Pulmonary artery endothelial cell (primary cell): ENCODE measurements at places on chromosomes 1 and 21. TPM values are rescaled to one million over a fixed set of nuclear protein-coding genes. Genes with fewer than 3 reads are reported as not detected.
A peak's percentile ranks its signal among the peaks of the same experiment; 100 is the strongest.

GRCh38 chr21:42887326-42887725 lies 5.8 kb upstream of the NDUFV3 start:
- no peak for DNase-seq

The LCE3E gene
- total RNA-seq = not detected in 2 replicates

DNA sequence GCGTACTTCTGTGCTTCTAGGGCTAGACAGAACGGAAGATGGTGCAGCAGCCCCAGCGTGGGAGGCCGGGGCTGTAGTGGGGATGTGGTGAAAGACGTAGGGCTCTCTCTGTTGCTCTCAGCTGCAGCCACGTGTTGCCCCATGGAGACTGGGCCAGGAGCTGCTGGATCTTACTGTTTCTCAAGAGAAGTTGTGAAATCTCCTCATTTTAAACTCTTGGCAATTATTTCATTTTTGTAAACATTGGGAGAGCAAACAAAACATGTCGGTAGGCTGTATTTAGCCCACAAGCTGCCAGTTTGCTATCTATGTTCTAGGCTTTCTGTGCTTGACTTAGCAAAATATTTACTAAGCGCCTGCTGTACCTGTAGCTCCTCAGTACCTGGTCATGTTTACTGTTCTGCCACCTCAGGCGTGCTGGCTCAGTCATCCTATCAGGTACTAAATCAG lies 15.9 kb upstream of the ELOA start:
- no peak for DNase-seq

- no peak for DNase-seq
Observed at GRCh38 chr1:192445241-192445640, 128.4 kb downstream of the RGS21 start.

The HPCA gene
- total RNA-seq = not detected in 2 replicates

The HCRTR1 gene
- total RNA-seq = 0.53 and 0.92 TPM in 2 replicates

- DNase-seq = no peak
Observed at GRCh38 chr1:209756615-209757445, 977 bp downstream of the TRAF3IP3 start.

The PDPN gene
- total RNA-seq = not detected in 2 replicates

GRCh38 chr1:234915924-234916675 lies 212.5 kb downstream of the TOMM20 start:
- no peak for DNase-seq

The CD244 gene
- not detected in 2 replicates for total RNA-seq

- peak; percentile 46 for DNase-seq
Observed at GRCh38 chr1:29708381-29708780, 472.1 kb downstream of the PTPRU start.

The CHAF1B gene
- 5.1 and 8.2 TPM in 2 replicates for total RNA-seq

DNA sequence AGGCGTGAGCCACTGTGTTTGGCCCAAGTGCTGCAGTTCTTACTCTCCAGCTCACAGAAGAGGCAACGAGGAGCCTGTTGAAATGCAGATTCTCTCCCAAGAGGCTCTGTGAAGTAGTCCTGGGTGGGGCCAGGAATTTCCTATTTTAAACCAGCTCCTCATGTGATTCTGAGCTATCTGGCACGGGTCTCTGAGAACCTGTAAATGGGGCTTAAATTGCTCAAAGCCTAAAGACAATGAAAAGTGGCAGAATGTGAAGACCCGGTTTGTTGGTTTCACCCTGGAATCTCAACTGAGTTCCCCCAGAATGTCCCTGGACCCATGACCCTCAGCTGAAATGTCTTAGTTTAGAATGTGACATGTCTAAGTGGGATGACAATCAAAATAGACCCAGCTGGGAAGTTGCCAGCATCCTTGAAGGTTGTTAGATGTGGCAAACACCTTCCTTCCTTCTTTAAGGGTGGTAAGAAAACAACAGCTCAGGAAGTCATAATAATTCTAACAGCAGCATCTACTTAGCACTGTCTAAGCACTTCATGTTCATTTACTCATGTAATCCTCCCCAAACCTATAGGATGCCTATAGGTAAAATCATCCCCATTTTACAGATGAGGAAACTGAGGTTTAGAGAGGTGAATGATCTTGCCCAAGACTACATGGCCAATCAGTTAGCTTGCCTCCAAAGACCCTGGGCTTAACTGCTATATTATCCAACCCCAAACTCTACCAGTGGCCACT lies 20.9 kb upstream of the ATP5PO start:
- no peak for DNase-seq
